ENCODE measurements at places on chromosomes 7 and 10. TPM values are rescaled to one million over a fixed set of nuclear protein-coding genes. Genes with fewer than 3 reads are reported as not detected.

The IKZF1 gene
- total RNA-seq, result not detected

The ZCWPW1 gene
- 1.1 TPM for total RNA-seq

The NDUFA5 gene
- 94.0 TPM for total RNA-seq

DNA sequence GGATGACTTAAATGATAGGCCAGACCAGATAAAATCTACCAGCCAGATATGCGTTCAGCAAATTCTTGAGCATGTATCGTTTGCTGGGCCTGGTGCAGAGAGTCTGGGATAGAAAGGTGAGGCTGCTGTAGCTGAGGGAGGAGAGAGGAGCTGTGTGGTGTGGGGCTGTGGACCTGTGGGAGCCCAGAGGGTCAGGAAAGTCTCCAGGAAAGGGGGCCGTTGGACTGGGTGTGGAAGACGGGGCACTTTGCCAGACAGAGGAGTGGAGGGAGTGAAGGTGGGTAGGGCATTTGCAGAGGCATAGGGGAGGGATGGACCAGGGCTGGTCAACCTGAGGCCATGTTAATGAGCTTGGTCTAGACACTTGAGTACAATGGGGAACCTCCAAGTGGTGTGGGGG lies 124.7 kb upstream of the UNC5B start:
- H3K36me3 ChIP-seq, result no peaks in the 10 kb centered on the region
- no peak overlapping the region for H3K4me3 ChIP-seq
- DNase-seq, result no peak
- no peaks in the 10 kb centered on the region for H3K4me1 ChIP-seq
- H3K27me3 ChIP-seq, result no peaks in the 10 kb centered on the region
- H3K27ac ChIP-seq, result no peak overlapping the region

- no peak for DNase-seq
- no peaks in the 10 kb centered on the region for H3K27me3 ChIP-seq
- no peaks in the 10 kb centered on the region for H3K36me3 ChIP-seq
- H3K27ac ChIP-seq, result no peak overlapping the region
- H3K4me1 ChIP-seq, result no peaks in the 10 kb centered on the region
These were observed 59.3 kb downstream of the BMPER start for GRCh38 chr7:33964417-33965182.

Measured in SJCRH30 (cell line).